Fibroblast of villous mesenchyme (primary cell): ENCODE measurements at places on chromosomes 6 and 20. TPM values are rescaled to one million over a fixed set of nuclear protein-coding genes. Genes with fewer than 3 reads are reported as not detected.

GABRR1 gene
- total RNA-seq, result not detected in 2 replicates

SCGN gene
- total RNA-seq, result not detected in 2 replicates

ESF1 gene
- total RNA-seq, result 7.4 and 13.8 TPM in 2 replicates

TCF15 gene
- not detected in 2 replicates for total RNA-seq

C20orf202 gene
- total RNA-seq, result under 0.01 TPM in 1 of 2 replicates, not detected in the other

ZC3H12D gene
- total RNA-seq, result under 0.01 TPM in 2 replicates

ENPP4 gene
- 0.32 and 2.2 TPM in 2 replicates for total RNA-seq

RIPPLY2 gene
- total RNA-seq, result not detected in 2 replicates

TRERF1 gene
- total RNA-seq, result 6.4 and 6.5 TPM in 2 replicates

BMP7 gene
- total RNA-seq, result not detected in 2 replicates

IRF4 gene
- under 0.01 TPM in 1 of 2 replicates, not detected in the other for total RNA-seq

RRAGD gene
- under 0.01 and 0.64 TPM in 2 replicates for total RNA-seq

ZKSCAN3 gene
- 3.2 and 4.7 TPM in 2 replicates for total RNA-seq

ARHGAP40 gene
- not detected in 2 replicates for total RNA-seq

SAMD5 gene
- under 0.01 TPM in 2 replicates for total RNA-seq

PTCRA gene
- not detected in 2 replicates for total RNA-seq

BMP2 gene
- 4.3 and 19.3 TPM in 2 replicates for total RNA-seq

TMC2 gene
- total RNA-seq, result not detected in 2 replicates

MCCD1 gene
- total RNA-seq, result not detected in 2 replicates

GINS1 gene
- total RNA-seq, result 7.4 and 13.8 TPM in 2 replicates

MACROD2 gene
- 1.6 and 1.7 TPM in 2 replicates for total RNA-seq

EPHA7 gene
- total RNA-seq, result 0.32 and 0.43 TPM in 2 replicates

FAM209B gene
- total RNA-seq, result not detected in 2 replicates

PPP1R3D gene
- 6.4 and 8.2 TPM in 2 replicates for total RNA-seq

OR2J3 gene
- total RNA-seq, result under 0.01 TPM in 1 of 2 replicates, not detected in the other

NMBR gene
- not detected in 2 replicates for total RNA-seq

FAM184A gene
- total RNA-seq, result under 0.01 TPM in 2 replicates

CAGE1 gene
- total RNA-seq, result under 0.01 TPM in 2 replicates

BMP6 gene
- under 0.01 and 1.7 TPM in 2 replicates for total RNA-seq

XKR7 gene
- total RNA-seq, result not detected in 2 replicates

PACRG gene
- total RNA-seq, result under 0.01 and 0.97 TPM in 2 replicates
